ENCODE measurements at places on chromosomes 5 and 9. TPM values are rescaled to one million over a fixed set of nuclear protein-coding genes. Genes with fewer than 3 reads are reported as not detected.

Gene ACOT12
- total RNA-seq, result 0.08 TPM

Gene ARSI
- 31.8 TPM for total RNA-seq

Gene TRUB2
- total RNA-seq, result 46.1 TPM

Gene ACO1
- total RNA-seq, result 24.3 TPM

Gene CFAP90
- 0.72 TPM for total RNA-seq

Gene NRARP
- total RNA-seq, result 3.0 TPM

Gene SLC45A2
- not detected for total RNA-seq

Gene UNC5A
- 0.77 TPM for total RNA-seq
